Activated naive CD4-positive, alpha-beta T cell treated with anti-CD3 and anti-CD28 coated beads for 36 hours (primary cell): ENCODE measurements at places on chromosomes 3 and 15. TPM values are rescaled to one million over a fixed set of nuclear protein-coding genes. Genes with fewer than 3 reads are reported as not detected.

GRCh38 chr3:194561306-194561974, 71.8 kb downstream of the TMEM44 start:
- no peak for DNase-seq

- no peak for DNase-seq
Measured at GRCh38 chr3:125351152-125351551, 24.0 kb downstream of the ZNF148 start.

- DNase-seq, result no peak
Measured at GRCh38 chr3:16183601-16184270, 9.3 kb downstream of the GALNT15 start.

- no peak for DNase-seq
Measured at GRCh38 chr3:136954251-136954650, 3.5 kb upstream of the IL20RB start.

DNA sequence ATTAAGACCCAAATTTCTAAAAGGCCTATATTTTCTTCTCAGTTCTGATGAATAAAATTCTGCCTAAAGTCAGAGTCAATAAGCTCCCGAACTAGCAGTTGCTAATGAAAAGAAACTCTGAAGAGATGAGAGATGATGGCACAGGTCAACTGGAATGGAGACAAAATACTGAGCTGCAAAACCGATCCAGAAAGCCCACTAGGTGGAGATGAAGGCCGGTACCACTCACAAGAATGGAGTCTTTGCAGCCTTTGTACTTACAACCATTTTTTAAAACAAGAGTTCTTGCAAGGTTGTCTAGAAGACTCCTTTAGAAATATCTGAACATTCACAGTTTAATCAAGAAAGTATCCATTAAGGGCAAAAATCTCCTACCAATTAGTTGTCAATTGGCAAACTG, 119.9 kb upstream of the TJP1 start:
- DNase-seq, result no peak

GRCh38 chr3:174639406-174639805, 219.7 kb upstream of the NAALADL2 start:
- no peak for DNase-seq

DNA sequence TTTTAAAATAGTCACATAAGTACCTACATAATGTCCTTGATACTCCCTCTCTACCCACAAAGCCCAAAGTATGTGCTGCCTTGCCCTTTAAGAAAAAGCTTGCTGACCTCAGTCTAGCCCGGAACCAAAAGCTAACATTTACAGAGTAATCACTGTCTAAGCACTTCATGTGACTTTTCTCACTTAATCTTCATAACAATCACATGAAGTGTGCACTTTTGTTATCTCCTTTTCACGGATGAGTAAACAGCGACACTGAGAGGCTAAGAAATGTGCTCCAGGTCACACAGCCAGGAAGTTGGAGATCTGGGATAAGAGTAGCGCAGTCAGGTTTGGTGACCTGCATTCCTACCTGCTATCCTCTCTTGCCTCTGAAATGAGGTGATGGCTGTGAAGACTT, 194.0 kb downstream of the ITPR1 start:
- DNase-seq, result no peak

CLRN1 gene
- total RNA-seq, result not detected

ONECUT1 gene
- not detected for total RNA-seq

SEMA5B gene
- total RNA-seq, result not detected
